ELF-1 (cell line): ENCODE measurements at places on chromosomes 12 and 14.

- no peak for DNase-seq
Measured at GRCh38 chr12:63003223-63003819, 68.4 kb upstream of the PPM1H start.

- DNase-seq = no peak
Measured at GRCh38 chr14:104253901-104254353, 115.5 kb downstream of the KIF26A start.

DNA sequence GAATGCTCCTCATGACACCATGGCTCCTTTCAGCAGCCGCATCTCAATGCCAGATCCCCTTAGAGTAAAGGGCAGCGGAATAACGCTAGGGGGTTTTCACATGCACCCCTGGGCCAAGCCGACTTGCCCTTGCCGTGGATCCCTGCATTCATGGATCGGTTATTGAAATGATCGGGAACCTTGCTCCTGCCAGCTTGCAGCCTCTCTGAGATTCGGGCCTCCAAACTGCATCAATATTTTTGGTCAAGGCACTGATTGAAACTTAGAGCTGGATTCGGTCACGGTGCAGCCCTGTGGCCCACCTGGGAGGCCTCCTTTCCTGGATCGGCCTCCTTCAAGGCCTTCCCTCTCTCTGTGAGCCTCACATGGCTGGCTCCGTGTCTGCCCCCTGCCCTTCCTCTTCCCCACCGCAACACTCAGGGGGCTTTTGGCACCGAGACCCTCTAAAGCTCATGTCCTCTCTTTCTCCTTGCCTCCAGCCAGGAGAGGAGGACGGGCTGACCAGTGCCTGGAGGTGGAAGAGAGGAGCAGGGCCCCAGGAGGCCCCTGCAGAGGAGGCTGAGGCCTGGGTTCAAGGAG, 1.8 kb downstream of the PTPN6 start:
- DNase-seq = no peak

GRCh38 chr14:102863381-102863780, 59.1 kb upstream of the AMN start:
- DNase-seq = peak; percentile 79

DNA sequence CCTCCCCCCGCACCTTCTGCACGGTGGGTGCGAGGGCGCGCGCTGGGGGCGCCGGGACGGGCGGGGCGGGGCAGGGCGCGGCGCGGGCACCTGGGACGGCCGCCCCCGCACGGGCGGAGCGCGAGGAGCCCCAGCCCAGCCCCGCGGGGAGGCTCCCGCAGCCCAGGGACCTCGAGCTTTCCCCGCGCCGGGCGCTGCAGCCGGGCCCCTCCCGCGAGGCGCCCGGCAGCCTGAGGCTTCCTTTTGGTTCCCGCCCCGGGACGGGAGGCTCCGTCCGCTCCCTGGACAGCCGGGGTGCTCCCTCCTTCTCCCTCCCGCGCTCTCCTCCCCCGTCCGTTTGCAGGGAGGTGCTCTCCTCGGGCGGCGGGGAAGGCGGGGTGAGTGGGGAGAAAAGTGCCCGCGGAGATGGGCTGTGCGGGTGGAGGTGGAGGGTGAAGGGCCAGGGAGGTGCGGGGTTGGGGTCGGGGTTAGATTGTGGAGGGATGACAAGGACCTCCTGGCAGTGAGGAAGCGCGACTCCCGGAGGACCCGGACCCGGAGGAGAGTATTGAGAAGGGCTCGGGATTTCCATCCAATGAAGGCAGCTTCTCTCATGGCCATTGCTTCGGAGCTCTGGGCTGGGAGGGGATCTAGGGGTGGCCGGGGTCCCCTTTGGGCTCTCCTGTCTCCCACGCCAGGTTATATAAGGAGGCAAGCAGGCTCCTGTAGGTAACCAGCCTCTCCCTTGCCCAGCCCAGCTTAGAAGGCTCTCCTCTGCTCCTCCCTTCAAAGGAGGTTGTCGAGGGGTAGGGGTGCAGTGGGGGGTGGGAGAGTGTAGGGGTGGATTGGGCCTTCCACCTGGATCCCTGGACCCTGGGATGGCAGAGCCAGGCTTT, 645 bp downstream of the JDP2 start:
- DNase-seq = no peak

- DNase-seq = peak; percentile 35
Measured at GRCh38 chr14:54261283-54261682, 135.5 kb upstream of the CDKN3 start.

DNA sequence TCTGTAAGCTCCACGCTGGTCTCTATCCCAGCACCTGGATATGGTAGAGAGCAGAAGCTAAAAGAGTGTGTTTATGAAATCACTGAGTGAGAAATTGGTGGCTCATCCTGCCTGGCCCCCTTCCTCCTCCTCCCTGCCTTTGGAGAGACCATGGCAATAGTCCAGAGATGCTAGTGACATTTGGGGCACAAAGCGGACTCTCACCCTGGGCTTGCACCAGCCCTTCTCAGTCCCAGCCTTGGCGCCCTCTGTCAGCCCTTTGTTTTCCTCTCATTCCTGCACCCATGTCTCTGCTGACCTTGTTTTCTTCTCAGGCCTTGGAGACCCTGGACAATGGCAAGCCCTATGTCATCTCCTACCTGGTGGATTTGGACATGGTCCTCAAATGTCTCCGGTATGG, 18.2 kb downstream of the ALDH2 start:
- DNase-seq = no peak

- no peak for DNase-seq
Measured at GRCh38 chr12:94379479-94380113, 80.1 kb downstream of the CEP83 start.

- DNase-seq = no peak
Measured at GRCh38 chr14:101840649-101841369, 79.3 kb downstream of the PPP2R5C start.

DNA sequence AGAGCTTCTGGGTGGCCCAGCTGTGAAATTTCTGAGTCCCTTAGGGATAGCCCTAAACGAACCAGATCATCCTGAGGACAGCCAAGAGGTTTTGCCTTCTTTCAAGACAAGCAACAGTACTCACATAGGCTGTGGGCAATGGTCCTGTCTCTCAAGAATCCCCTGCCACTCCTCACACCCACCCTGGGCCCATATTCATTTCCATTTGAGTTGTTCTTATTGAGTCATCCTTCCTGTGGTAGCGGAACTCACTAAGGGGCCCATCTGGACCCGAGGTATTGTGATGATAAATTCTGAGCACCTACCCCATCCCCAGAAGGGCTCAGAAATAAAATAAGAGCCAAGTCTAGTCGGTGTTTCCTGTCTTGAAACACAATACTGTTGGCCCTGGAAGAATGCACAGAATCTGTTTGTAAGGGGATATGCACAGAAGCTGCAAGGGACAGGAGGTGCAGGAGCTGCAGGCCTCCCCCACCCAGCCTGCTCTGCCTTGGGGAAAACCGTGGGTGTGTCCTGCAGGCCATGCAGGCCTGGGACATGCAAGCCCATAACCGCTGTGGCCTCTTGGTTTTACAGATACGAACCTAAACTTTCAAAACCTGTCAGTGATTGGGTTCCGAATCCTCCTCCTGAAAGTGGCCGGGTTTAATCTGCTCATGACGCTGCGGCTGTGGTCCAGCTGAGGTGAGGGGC, 38.9 kb downstream of the DAD1 start:
- DNase-seq = no peak

- no peak for DNase-seq
Measured at GRCh38 chr12:46374310-46374709, 1.7 kb upstream of the SLC38A2 start.

DNA sequence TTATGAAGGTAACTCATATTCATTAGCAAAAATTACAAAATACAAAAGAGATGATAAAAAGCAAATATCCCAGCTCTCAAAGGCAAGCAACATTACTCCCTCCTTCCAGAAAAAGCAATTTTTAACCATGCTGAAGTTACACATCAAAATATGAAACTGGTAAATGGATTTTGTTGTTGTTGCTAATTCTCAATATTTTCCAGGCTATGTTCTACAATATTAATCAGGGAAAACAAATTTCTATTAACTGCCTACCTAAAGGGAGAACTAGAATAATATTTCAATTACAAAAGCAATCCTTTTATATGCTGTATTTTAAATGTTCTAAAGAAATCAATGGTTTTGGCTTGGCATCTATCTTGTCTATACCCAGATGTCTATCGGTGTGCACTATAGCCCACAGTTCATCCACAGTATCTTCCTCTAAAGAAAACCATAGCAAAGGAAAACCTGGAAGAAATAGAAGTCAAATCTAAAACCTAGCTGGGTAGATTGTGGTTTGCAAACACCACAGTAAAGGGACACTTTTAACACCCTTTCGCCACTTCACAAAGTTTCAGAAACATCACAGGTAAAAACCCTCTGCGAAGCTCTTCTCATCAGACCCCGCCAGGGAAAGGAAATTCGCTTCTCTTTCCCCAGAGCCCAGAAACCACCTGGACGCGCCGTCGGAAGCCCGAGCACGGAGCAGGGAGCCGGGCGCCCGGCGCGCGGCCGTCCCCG, 32.0 kb downstream of the TC2N start:
- no peak for DNase-seq

DNA sequence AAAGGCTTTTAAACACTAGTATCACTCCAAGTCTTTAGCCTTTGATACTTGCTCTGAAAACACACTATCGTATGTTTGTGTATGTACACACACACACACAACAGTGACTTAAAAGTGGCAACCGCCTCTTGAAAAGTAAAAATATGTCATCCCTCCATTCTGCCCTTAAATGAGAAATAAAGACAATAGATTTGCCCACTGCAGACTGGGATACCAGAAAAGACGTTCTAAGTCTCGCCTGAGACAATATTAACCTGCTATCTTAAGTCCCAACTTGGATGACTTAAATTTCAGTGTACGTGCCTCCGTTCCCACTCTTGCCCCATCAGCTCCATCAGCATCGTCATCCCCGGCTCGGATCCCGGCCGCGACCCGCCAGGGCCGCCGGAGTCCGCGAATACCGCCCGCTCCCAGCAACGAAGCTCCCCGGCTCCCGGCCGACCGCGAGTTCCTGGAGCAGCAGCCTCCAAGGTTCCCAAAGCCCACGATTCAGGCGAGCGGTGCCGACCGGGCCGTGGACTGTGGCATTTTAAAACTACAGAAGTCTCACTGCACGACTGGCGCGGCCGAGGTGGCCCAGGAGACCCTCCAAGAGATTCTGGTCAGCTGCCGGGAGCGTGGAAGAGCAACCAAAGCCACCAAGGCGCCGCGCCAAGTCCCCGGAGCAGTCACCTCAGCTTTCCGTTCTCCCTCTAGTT, 2.8 kb upstream of the ARID2 start:
- DNase-seq = peak; percentile 63

DNA sequence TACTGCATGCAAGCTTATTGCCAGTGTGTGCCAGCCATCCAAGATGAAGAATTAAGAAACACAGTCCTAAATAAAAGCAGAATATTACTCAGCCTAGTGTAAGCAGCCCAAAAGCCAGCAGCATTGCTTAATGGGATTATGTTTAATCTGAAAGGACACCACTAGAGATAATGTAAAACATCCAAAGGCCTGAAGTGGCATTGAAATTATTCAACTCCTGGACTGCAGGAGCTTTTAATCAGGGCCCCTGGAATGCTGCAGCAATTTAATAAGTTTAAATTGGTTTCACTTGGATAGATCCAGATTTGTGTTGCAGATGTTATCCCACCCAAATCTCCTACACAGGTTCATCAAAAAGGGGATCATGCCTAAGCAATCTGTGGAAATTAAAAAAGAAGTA, 193.0 kb downstream of the C12orf50 start:
- no peak for DNase-seq

GRCh38 chr14:90475298-90475697, 78.5 kb downstream of the CALM1 start:
- DNase-seq = no peak

GRCh38 chr12:6630736-6631135, 5.0 kb downstream of the LPAR5 start:
- DNase-seq = no peak

DNA sequence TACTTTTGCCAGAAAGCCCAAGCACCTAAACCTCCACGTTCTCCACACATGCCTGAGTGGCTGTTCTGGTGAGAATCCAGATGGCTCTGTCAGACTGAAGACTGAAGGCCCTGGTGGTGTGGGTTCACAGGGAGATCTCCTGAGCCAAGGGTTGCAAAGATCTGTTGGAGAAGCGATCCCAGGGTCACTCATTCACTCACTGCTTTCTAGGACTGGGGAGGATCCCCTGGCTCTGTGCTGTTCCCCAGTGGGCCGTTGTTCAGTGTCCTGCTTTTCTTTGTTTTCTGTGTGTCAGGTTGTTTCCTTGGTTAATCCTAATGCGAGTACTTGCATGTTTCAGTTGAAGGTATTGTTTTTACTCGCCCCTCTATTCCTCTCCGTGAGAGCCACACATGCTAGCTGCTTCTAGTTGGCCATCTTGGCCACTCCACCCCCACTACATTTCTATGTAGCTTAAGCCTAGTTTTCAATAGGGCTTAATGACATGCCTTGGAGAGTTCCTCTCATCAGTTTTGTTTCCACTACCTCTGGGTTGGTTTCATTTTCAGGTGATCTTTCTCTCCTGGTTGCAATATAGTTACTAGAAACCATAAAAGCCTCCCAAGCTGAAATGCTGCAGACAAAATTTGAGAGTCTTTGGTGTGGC, 144.5 kb upstream of the SLC38A2 start:
- DNase-seq = no peak

- DNase-seq = no peak
Measured at GRCh38 chr14:59004012-59004411, 184.5 kb upstream of the DAAM1 start.

DNA sequence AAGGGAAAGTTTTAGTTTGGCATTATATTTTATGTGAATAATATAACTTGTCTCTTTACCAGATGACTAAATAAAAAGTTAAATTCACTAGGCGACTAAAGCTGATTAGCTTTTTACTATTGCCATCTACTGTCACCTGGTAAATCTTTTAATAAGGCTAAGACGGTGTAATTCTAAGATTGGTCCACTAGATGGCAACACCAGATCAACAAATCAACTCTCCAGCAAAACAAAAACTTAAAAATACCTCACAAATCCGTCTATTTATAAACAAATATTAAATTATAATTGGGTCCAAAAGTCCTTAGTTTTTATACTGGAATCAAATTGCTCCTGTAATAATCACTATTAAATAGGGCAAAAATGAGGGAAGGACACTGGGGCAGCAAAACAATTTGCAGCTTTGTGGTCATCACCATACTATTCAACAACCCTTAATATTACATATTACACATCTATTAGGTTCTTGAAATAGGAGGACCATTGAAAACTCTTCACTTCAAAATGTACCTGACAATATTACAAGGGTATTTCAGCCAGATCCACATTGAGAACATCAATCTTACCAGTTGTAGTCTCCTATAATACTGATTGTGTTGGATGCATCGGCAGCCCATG, 47.9 kb downstream of the GALC start:
- no peak for DNase-seq

DNA sequence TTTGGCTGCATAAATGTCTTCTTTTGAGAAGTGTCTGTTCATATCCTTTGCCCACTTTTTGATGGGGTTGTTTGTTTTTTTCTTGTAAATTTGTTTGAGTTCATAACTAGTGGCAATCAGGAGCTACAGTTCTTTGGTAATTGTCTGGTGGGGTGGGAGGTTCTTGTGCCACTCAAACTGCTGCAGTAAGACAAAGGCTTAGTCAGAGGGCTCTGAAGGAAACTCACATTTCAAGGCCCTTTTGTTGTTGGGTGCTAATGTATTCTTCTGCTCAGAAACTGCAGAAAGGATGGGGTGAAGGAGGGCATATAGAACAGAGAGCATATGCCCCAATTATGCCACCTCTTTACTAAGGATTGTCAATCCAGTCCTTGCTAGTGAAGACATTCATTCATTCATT, 21.9 kb downstream of the MYRFL start:
- DNase-seq = no peak

GRCh38 chr14:61564618-61565091, 130.7 kb upstream of the HIF1A start:
- DNase-seq = peak; percentile 89
